ENCODE measurements at places on chromosomes 6 and 20.

DNA sequence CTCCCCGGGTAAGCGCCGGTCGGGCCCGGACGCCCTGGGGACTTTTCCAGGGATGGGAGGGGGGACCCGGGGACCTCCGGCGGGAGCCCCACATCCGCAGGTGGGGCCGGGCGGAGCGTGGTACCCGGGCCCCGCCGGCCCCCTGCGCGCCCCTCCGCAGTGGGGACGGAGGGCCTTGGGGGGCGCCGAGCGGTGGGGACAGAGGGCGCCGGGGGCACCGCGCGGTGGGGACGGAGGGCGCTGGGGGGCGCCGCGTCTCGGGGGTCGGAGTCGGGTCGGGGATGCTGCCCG lies 270 bp downstream of the PLEKHG1 start:
- no peak for DNase-seq

GRCh38 chr6:21321531-21321930 lies 272.0 kb upstream of the SOX4 start:
- no peak for DNase-seq

DNA sequence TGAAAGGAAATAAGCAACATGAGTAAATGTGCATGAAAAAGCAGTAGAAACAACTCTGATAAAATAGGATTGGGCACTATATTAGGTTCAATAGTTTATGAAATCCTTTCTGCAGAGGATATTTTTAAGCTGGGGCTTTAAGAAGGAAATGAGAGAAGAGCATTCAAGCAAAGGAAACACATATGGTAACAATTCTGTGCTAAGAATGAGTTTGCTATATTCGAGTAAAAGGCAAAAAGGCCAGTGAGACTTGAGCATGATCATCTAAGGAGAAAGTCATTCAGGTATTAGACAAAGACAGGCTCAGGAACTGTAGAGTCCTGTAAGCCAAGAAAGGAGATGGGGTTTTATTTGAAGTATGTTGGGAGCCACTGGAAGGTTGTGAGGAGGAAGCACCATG lies 387.1 kb upstream of the FLRT3 start:
- no peak for DNase-seq

GRCh38 chr6:43739642-43740091 lies 30.3 kb upstream of the VEGFA start:
- DNase-seq, result no peak
